NCI-H2081 treated with DMSO at 0.1 percent for 48 hours (cell line): ENCODE measurements at places on chromosomes 16 and 17.

DNA sequence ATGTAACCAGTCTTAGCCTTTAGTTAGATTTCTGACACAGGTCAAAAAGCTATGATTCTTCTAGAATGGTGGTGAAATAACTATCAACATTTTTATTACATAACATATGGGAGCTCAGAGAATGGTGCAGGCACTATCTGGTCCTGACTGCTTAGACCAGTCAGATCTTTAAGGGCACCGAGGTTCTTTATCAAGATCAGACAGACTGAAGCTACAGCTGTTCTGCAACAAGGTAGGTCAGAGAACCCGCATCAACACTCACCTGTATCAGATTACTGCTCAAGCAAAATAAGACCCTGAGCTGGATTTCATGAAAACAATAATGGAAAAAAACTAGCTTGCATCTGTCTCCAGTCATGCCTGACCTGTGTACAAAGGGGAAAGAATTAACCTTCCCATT lies 160.4 kb downstream of the KCNJ2 start:
- no peak for DNase-seq

DNA sequence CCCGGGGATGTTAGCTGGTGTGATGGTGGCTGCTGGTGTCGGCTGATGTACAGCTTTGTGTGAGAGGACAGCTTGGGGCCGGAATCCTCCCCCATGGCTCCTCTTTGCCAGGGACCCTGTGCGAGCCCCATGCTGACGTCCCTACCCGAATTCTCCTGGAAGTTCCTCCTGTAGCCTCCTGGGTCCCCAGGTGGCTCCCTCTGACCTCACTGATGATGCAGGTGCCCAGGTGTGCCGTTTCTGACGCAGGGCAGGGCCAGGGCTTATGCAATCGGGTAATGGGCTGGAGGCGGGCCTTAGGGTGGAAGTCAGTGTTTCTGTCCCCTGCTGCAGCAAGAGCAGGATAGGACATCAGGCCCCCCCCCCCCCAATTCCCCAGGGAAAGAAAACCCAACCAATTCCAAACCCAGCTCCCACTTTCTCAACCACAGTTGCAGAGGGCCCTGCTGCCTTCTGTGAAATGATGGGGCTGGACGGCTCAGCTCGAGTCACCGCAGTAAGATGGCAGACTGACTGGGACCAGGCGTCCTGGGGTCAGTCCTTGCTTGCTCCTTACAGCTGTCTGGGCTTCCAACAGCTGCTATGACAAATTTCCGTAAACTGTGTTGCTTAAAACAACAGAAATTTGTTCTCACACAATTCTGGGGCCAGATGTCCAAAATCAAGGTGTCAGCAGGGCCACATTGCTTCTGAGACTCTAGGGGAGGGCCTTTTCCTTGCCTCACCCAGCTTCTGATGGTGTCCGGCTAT lies 139.0 kb upstream of the PLCG2 start:
- no peak for DNase-seq

GRCh38 chr17:45370949-45371413 lies 54.2 kb upstream of the MAP3K14 start:
- no peak for DNase-seq

DNA sequence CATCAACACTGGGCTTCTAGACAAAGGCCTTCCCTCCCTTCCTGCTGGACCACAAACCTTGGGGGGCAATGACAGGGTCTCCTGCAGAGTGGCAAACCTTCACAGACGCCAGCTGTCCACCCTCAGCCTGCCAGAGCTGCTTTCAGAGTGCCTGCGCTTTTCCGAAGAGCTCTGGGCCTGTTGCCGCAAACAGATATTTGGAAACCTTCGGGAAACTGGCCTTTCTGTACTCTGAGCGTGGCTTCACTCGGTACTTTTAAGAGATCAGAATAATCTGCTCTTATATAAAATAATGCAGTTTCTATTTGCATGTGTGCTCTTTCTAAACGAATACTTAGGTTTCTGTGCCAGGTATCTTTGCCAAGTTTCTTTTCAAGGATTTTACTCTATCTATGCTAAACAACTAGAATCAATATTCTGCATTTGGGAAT lies 152.1 kb upstream of the CHMP6 start:
- no peak for DNase-seq

DNA sequence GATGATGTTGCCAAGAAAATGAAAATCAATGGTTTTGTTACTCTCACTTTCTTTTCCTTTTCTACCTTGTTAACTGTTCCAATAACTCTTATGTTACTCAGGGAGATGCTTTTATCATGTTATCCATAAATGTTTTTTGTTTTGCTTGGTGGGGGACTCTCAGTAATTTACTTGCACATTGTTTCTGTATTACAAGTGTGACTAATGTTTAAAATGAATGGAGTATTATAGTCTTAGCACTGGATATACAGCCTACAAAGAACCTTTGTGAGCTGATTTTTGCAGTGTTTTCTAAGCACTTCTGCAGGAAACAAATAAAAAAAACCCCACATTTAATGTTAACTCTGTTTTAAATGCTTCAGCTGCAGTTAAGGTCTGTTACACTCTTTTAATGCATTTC lies 12.1 kb downstream of the VMP1 start:
- DNase-seq, result no peak

- DNase-seq, result no peak
Observed at GRCh38 chr16:79247386-79247785, 353.2 kb downstream of the MAF start.

DNA sequence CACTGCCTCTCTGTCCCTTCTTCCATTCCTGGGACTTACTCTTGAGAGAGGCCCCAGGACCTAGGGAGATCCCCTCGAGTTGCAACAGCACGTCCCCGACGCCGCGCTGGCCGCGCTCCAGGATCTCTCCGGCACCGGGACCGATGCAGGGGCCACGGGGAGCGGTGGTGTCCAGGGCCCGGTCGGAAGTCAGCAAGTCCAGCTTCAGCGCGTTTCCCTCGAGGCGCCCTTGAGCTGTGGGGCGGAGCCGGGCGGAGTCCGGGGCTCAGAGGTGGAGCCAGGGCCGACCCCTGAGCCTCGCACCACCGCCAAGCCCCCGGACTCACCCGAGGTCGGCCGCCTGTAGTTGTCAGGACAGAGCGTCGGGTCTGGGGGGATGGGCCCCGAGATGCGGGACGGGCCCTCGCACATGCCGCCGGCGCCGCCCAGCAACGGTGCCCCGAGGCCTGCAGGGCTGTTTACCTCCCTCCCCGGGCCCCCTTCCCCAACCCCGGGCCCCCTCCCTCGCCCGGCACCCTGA lies 458 bp downstream of the ENKD1 start:
- DNase-seq, result no peak

DNA sequence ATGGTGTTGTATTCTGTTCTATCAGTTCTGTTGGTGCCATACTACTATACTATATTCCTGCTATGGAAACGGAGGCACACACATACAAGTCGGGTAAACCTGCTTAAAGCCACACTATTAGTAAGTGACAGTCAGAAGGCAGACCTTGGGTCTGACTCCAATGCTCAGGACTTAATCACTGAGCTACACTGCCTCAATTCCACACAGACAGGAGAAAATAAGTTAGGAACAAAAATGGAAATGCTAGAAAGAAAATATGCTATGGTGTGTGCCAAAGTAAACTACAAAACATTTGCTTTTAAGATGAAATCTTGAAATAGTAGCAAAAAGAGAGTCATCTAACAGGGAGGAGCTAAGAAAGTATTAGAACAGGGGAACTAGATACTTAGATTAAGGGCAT lies 48.1 kb downstream of the MYO1D start:
- DNase-seq, result no peak
